ENCODE measurements at places on chromosomes 6 and 20.

DNA sequence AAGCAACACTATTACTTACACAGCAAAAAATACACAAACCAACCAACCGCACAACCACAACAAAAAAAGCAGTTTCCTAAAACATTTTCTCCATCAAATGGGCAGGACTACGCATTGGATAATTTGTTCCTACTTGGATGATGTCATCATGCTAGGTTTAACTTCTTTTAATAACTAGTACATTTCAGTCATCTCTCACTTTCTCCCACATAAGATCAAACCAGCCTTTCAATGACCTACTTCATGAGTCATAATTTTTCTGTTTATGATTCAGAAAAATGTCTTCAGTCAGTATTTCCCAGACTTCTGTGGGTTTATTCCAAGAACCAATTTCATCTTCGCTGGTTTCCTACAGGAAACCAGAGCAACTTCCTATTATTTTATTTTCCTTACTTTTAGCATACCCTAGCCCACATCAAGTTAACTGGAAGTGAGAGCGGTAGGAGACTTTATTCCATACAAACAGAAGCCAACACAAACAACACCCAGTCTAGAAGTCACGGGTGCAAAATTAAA lies 134.2 kb downstream of the GMDS start:
- H3K4me1 ChIP-seq, result peaks cover 23% of the 10 kb centered on the region
- peak overlapping the region; percentile 83 for H3K27ac ChIP-seq
- H3K27me3 ChIP-seq, result no peaks in the 10 kb centered on the region

DNA sequence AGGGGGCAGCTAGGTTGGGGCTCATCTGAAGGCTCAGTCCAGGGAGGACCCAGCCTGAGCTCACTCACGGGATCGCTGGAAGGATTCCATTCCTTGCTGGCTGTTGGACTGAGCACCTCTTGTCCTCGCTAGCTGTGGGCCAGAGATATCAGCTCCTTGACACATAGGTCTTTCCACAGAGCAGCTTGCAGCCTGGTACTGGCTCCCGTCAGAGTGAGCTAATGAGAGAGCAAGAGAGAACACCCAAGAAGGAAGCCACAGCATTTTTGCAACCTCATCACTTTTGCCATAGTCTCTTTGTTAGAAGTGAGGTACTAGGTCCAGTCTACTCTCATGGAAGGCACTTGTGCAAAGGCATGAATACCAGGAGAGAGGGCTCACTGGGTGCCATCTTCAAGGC lies 179.9 kb downstream of the CDC5L start:
- H3K4me1 ChIP-seq, result no peaks in the 10 kb centered on the region
- DNase-seq, result no peak
- peaks cover 26% of the 10 kb centered on the region for H3K27me3 ChIP-seq

- H3K4me1 ChIP-seq, result peaks cover 5% of the 10 kb centered on the region
- no peak overlapping the region for H3K27ac ChIP-seq
- DNase-seq, result no peak
- H3K36me3 ChIP-seq, result peaks cover 42% of the 10 kb centered on the region
- H3K27me3 ChIP-seq, result no peaks in the 10 kb centered on the region
- H3K4me3 ChIP-seq, result no peak overlapping the region
Observed at GRCh38 chr6:89662659-89663223, 24.2 kb upstream of the LYRM2 start.

DNA sequence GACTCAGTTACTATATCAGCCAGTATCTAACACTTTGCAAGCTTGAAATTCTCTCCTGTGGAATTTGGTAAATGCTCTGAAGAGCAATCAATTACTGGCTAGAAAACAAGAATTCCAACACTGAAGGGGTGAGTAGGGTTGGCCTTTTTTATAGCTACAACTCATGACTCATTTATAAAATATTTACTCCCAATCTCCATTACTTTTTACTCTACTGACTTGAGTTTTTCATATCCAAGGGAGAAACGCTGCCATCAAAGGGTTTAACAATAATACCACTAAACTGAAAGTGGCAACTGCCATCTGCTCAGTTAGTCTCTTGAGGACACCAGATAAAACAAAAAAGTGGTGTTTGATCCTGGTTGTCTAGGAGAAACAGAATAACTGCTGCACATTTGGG lies 203.1 kb downstream of the UBE3D start:
- no peaks in the 10 kb centered on the region for H3K4me1 ChIP-seq
- no peaks in the 10 kb centered on the region for H3K36me3 ChIP-seq
- no peak overlapping the region for H3K27ac ChIP-seq

DNA sequence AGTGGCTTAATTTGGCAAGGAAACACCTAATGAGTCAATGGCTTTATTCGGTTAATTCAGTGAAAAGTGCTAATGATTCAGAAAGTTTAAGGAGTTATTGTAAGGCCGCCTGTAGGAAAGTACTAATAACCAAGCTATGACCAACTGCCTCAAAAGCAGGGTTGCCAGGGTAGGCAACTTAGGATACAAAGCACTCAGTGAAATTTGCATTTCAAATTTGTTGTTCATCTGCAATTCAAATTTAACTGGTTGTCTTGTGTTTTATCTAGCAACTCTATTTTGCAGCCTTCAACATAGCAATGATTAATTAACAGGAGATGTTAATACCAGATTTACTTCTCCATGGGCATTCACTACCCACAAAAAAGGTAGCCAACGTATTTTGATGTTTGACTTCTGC lies 412.3 kb downstream of the PRKN start:
- no peaks in the 10 kb centered on the region for H3K27me3 ChIP-seq
- DNase-seq, result no peak
- H3K4me1 ChIP-seq, result no peaks in the 10 kb centered on the region
- H3K4me3 ChIP-seq, result no peak overlapping the region
- H3K27ac ChIP-seq, result no peak overlapping the region
- no peaks in the 10 kb centered on the region for H3K36me3 ChIP-seq

GRCh38 chr6:6317825-6318733 lies 2.4 kb downstream of the F13A1 start:
- H3K27ac ChIP-seq, result no peak overlapping the region
- H3K4me3 ChIP-seq, result no peak overlapping the region
- peaks cover 79% of the 10 kb centered on the region for H3K27me3 ChIP-seq
- no peaks in the 10 kb centered on the region for H3K36me3 ChIP-seq

- H3K27ac ChIP-seq, result no peak overlapping the region
- no peak overlapping the region for H3K4me3 ChIP-seq
- H3K27me3 ChIP-seq, result peaks cover 15% of the 10 kb centered on the region
- DNase-seq, result no peak
- no peaks in the 10 kb centered on the region for H3K36me3 ChIP-seq
Observed at GRCh38 chr6:119138906-119139541, 60.6 kb upstream of the FAM184A start.

- no peak for DNase-seq
- H3K4me1 ChIP-seq, result peaks cover 6% of the 10 kb centered on the region
- H3K27me3 ChIP-seq, result peaks cover 7% of the 10 kb centered on the region
- no peak overlapping the region for H3K4me3 ChIP-seq
- no peak overlapping the region for H3K27ac ChIP-seq
Observed at GRCh38 chr6:124881898-124882578, 80.2 kb upstream of the RNF217 start.

DNA sequence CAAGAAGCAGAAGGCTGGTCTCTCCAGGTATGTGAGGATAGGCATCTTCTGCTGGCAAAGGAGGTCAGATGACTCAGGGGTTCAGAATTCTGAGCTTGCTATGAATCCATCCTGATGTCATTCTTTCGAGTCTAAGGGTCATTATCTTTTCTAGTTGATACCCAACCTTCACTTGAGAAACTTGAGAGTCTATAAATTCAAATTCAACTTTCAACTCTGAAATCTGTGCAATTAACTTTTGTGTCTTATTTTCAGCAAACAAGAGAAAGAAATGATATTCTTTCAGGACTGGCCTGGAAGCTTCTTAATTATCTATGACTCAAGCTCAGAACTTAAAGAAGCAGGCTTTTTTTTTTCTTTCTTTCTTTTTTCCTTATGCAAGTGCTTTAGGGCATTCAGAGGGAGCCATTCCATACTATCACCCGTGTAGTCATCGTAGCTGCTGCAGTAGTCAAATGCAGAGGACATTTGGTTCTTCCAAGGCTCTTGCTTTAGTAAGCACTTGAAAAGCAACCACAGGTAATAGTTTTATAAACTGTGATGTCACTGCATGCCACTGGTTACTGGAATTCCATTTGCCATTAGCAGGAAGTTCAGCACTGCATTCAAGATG lies 93.0 kb downstream of the ADTRP start:
- no peaks in the 10 kb centered on the region for H3K4me1 ChIP-seq
- no peak overlapping the region for H3K27ac ChIP-seq
- no peaks in the 10 kb centered on the region for H3K36me3 ChIP-seq
- peaks cover 60% of the 10 kb centered on the region for H3K27me3 ChIP-seq
- DNase-seq, result no peak
- H3K4me3 ChIP-seq, result no peak overlapping the region

- no peaks in the 10 kb centered on the region for H3K27me3 ChIP-seq
- no peak for DNase-seq
- no peak overlapping the region for H3K4me3 ChIP-seq
- no peak overlapping the region for H3K27ac ChIP-seq
- H3K4me1 ChIP-seq, result no peaks in the 10 kb centered on the region
Observed at GRCh38 chr6:75830959-75831885, 82.2 kb downstream of the MYO6 start.

DNA sequence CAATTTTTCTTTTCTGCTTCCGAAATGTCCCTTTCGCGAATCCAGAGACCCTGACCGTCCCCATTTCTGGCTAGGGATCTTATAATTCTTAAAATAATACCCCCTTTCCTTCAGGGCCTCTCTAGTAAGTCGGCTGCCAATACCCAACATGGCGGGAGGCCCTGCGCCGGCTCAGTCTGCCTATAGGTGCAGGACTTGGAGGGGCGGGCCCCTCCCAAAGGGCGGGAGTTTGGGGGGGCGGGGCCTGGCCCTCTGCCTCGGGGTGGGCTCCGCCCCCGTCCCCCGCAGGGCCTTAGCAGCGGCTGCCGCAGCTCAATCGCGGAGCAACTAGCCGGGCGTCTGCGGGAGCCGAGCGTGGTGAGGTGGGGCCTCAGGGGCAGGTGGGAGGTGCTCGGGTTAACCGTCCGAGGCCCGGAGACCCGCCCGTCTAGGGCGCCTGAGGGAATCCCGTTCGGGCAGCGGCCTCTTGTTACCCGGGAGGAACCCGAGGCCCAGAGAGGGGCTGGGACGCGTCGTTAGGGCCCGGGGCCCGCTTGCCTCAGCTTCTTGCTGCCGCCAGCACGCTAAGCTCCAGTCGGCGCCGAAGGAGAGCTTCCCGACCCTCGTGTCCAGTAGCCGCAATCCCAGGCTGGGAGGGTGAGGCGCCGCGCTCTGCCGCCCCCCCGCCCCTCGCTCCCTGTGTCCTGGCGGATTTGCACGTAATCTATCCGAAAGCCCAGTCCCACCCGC lies at the start of gene CEP250:
TSS of gene CEP250 (plus strand) at position 718 of the 729 bp plus-strand sequence. CDS start 6,770 bp downstream, outside the sequence.
- peaks cover 5% of the 10 kb centered on the region for H3K36me3 ChIP-seq
- peak within 1 kb of the TSS; percentile 95 for H3K27ac ChIP-seq
- peak; percentile 85 for DNase-seq
- H3K4me1 ChIP-seq, result peaks cover 9% of the 10 kb centered on the region
- H3K27me3 ChIP-seq, result no peaks in the 10 kb centered on the region

DNA sequence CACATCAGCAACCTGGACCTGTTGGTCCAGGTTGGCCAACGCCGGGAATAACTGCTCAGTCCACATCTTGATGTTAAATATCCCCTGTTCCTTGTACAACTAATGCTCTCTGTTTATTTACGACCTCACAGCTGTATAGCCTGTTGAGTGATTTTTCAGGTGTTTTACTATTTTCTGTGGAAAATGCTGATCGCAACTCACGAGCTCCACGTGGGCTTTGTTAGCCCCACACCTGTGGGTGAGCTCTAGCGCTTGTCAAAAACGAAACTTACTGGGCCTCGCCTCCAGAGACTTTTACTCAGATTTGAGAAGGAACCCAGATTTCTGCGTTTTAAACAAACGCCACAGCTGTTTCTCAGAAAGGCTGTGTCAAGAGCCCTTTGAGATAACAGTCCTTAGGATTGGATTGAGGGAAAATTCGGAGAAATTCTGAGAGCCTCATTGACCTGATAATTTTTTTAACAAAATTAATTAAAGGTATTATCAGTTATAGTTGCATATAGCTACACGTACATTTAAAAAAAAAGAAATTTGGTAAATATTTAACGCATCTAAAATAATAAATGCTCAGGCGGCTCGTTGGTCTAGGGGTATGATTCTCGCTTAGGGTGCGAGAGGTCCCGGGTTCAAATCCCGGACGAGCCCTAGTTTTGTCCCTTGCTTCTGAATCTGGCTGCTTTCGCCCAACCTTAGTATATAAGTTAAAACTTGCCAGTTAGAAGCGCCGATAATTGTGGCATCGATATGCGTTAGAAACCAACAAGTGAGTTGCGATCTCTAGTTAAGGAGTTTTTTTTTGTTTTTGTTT lies 16.7 kb downstream of the HMGN4 start:
- DNase-seq, result peak; percentile 56
- peaks cover 18% of the 10 kb centered on the region for H3K36me3 ChIP-seq
- H3K4me1 ChIP-seq, result peaks cover 25% of the 10 kb centered on the region
- no peaks in the 10 kb centered on the region for H3K27me3 ChIP-seq
- no peak overlapping the region for H3K27ac ChIP-seq
- no peak overlapping the region for H3K4me3 ChIP-seq

GRCh38 chr6:7960848-7961247 lies 50.3 kb upstream of the TXNDC5 start:
- peaks cover 26% of the 10 kb centered on the region for H3K27me3 ChIP-seq
- H3K4me3 ChIP-seq, result no peak overlapping the region
- no peaks in the 10 kb centered on the region for H3K36me3 ChIP-seq
- peaks cover 5% of the 10 kb centered on the region for H3K4me1 ChIP-seq

DNA sequence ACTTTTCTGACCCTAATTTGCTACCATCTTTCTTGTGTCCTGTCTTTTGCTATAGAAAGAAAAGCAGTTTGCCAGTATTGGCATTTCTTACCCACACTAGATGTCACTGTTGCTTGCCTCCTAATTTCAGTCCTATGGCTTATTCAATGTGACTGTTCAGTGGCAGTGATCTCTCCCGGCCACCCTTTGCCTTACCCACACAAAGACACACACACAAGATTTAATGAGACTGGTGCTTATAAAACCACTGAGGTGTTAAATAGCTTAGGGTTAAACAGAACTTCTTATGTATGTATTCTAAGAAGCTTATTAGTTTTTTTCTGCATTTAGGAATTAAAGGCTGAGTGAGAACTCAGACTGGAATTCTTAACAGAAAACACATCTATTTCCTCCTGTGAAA lies 233.6 kb upstream of the ASCC3 start:
- H3K27me3 ChIP-seq, result no peaks in the 10 kb centered on the region
- H3K4me3 ChIP-seq, result no peak overlapping the region
- DNase-seq, result no peak
- no peaks in the 10 kb centered on the region for H3K4me1 ChIP-seq
